ENCODE measurements at places on chromosomes 7 and 10. TPM values are rescaled to one million over a fixed set of nuclear protein-coding genes. Genes with fewer than 3 reads are reported as not detected.

CRHR2 gene
- total RNA-seq: not detected

KCTD7 gene
- total RNA-seq: 11.6 TPM

ZNF800 gene
- 4.6 TPM for total RNA-seq

TWIST1 gene
- total RNA-seq: 0.18 TPM

PILRA gene
- 0.28 TPM for total RNA-seq

EBF3 gene
- total RNA-seq: 1.4 TPM

TCAF2 gene
- total RNA-seq: 0.07 TPM

ACTL6B gene
- 0.90 TPM for total RNA-seq

TSPAN12 gene
- total RNA-seq: 19.5 TPM

AGAP9 gene
- total RNA-seq: 5.3 TPM

OR9A2 gene
- not detected for total RNA-seq

UNC5B gene
- 40.2 TPM for total RNA-seq

PTPN20 gene
- total RNA-seq: not detected

TMEM270 gene
- total RNA-seq: not detected

LOXL4 gene
- total RNA-seq: 1.4 TPM

GIMAP4 gene
- not detected for total RNA-seq

STEAP4 gene
- total RNA-seq: under 0.01 TPM

AKR1C2 gene
- 0.11 TPM for total RNA-seq

MALRD1 gene
- total RNA-seq: not detected

FKBP6 gene
- not detected for total RNA-seq

NPY4R2 gene
- not detected for total RNA-seq

SLC26A5 gene
- total RNA-seq: not detected

PRPS1L1 gene
- total RNA-seq: not detected

SUN3 gene
- not detected for total RNA-seq

ADCYAP1R1 gene
- total RNA-seq: 1.8 TPM

GAD2 gene
- 1.8 TPM for total RNA-seq

CCNY gene
- 33.7 TPM for total RNA-seq

SPDYE1 gene
- total RNA-seq: not detected

NXPH1 gene
- total RNA-seq: 0.37 TPM

MSMB gene
- total RNA-seq: 0.89 TPM

CUBN gene
- total RNA-seq: 0.10 TPM

AVPI1 gene
- 13.6 TPM for total RNA-seq

CDK5 gene
- 24.3 TPM for total RNA-seq

OR13A1 gene
- not detected for total RNA-seq

NUTM2A gene
- total RNA-seq: 0.04 TPM

PANK1 gene
- 31.6 TPM for total RNA-seq

CHST3 gene
- 4.1 TPM for total RNA-seq

SLC18A3 gene
- not detected for total RNA-seq

Data from H7 (cell line).